GM06990 (cell line): ENCODE measurements at places on chromosomes 6 and 20.

GRCh38 chr6:8192067-8192466 is 89.7 kb upstream of the EEF1E1 start:
- no peak for DNase-seq

- DNase-seq = no peak
These were observed 18.6 kb downstream of the TREML2 start for GRCh38 chr6:41182069-41183034.

DNA sequence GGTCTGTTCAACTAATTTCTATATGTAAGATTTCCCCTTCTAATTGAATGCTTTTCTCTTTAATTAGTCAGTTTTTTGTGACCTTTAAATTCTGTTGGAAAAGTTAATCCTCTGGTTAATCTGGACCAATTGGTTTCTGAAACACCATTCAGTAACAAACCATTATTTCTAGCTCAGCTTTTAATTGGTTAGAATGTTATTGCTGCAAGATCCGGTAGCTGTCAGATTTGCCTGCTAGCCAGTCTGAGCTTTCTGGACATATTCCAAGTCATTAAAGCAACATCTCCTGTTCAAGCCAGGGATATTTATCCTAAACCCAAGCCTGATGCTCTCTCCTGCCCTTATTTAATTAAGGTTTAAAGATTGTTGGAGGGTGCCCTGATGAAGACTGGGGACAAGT is 55.1 kb upstream of the FBXL4 start:
- no peak for DNase-seq

- DNase-seq = no peak
These were observed 282.1 kb downstream of the TPBG start for GRCh38 chr6:82645536-82646230.

- no peak for DNase-seq
These were observed 175.6 kb downstream of the RNF144B start for GRCh38 chr6:18562726-18563125.

DNA sequence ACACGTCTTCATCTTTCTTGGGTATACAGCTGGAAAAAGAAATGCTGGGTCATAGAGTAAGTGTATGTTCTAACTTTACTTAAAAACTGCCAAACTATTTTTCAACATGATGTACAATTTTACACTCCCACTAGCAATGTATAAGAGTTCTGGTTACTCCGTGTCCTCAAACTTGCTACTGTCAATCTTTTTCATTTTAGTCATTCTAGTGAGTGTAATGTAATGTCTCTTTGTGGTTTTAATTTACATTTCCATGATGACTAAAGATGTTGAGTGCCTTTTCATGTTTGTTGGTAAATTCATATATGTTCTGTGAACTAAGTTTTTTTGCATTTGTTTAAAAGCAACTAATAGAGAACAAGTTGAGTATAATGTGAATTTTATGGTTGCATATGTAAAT is 43.9 kb downstream of the ATG5 start:
- no peak for DNase-seq

- no peak for DNase-seq
These were observed 12.7 kb downstream of the STK35 start for GRCh38 chr20:2114127-2114959.

GRCh38 chr6:68988698-68989097 is 353.6 kb downstream of the ADGRB3 start:
- no peak for DNase-seq

DNA sequence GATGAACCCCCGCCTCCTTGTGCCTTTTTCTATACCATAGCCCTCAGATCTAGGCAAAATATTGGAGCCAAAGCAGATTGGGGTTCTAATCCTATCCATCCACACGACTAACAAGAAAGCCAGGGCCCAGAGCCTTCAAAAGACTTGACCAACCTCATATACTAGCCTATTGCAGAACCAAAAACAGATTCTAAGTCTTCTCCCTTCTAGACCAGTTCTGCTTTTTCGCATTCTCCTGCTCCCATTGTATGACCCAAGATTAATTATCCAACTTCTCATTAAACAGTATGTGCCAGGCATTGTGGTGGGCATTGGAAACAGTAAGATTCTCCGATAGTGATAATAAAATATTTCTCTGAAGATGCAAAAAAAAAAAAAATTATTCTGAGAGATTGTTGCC is 113.7 kb upstream of the JARID2 start:
- no peak for DNase-seq

GRCh38 chr6:14540810-14541540 is 423.4 kb downstream of the CD83 start:
- DNase-seq = no peak

DNA sequence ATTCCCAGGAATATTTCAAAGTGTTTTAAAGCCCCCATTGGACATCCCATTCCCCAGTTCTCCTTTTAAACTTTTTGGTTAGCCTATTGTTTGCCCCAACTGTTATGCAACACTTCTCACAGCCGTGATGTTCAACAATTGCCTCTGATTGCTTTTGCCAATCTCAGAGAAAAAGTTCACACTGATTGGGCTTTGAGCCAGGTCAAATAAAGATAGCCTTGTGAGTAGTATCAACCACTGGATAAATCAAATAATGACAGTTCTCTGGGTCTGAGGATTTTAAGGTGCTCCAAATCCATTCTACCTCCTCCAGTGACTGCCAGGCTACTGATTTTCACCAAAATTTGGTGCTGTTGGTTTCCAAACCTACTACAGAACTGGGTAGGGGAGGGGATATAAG is 19.1 kb upstream of the NOP56 start:
- DNase-seq = no peak

DNA sequence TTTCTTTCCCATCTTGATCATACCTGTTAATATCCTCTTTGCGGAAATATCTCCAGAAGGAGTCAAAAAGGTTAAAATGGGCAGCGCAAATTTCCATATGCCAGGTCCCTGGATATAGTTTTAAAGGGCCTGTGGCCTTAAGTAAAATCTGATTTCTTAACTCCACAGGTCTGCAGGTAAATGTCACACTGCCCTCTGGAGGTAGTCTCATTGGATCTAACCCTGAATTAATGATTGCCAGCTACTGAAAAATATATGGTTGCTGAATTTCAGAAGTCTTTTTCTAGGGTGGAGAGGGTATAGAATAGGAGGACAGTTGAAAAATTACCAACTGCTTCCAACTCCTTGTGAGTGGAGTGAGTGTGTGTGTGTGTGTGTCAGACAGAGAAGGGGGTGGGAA is 8.5 kb downstream of the MOXD1 start:
- no peak for DNase-seq

- no peak for DNase-seq
These were observed 3.1 kb downstream of the FAM210B start for GRCh38 chr20:56361900-56362299.
